Stimulated activated CD8-positive, alpha-beta memory T cell treated with anti-CD3 and anti-CD28 coated beads, Interleukin-7, amount 100 ng/mL, for 4 hours (primary cell): ENCODE measurements at places on chromosomes 3 and 15.

- no peak for DNase-seq
Observed at GRCh38 chr3:32117320-32117719, 10.9 kb downstream of the GPD1L start.

GRCh38 chr3:105277656-105278055, 89.1 kb upstream of the ALCAM start:
- DNase-seq, result no peak

- no peak for DNase-seq
Observed at GRCh38 chr15:66609876-66610275, 44.1 kb upstream of the LCTL start.

- DNase-seq, result no peak
Observed at GRCh38 chr3:106725566-106725965, 651.7 kb upstream of the CCDC54 start.

- no peak for DNase-seq
Observed at GRCh38 chr3:161644891-161645635, 148.5 kb downstream of the OTOL1 start.

GRCh38 chr3:95965704-95966336, 848.6 kb upstream of the EPHA6 start:
- no peak for DNase-seq

DNA sequence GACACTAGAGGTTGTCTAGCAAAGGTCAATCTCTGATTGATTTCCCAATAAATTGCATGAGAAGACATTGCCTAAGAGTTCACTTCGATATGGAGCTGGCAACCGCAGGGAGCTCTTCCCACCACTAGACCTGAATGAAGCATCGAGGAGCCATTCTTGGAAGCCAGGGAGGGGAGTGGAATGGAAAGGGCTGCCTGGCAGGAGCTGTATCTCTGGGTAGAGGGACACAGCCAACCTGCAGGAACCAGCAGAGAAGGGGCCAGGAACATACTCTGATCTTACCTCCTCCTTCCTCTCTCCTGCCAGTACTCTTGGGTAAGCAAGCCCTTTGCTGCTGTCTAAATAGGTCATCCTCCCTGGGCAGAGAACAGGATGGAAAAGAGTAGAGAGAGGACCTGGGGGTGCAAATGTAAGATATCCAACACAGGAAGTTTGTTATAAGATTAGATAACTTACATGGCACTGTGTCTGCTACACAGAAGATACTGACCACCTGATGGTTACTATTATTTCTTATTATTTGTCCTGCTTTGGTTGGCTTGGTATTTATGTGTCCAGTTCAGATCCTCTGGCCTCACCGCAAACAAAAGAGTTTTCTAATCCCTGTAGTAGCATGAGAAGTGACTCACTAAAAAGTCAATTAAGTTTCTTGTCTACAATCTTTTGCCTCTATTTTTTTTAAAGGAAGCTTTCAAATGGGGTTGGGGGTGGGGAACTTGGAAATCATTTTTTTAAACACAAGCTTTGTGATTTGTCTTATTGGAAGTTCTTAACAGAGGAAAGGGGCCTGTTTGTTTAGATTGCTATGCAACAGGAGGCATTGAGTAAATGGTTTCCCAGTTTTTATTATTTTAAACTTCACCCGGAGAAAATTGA, 156.7 kb upstream of the TSC22D2 start:
- DNase-seq, result no peak

DNA sequence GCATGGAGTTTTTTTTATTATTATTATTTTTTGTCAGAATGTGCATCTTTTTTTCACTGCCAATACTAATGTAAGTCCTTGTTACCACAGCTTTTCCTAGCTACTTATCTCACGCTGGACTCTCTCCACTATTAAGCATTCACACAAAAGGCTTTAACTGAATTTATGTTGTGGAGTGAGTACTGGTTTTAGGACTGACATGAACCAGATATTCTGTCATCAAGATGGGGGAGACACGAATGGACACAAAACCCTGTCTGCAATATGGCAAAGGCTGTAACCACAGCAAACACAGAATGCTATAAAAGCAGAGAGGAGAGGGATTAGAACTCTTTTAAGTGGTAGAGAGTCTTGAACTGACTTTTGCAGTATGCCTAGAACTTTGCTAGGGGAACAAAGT, 592.2 kb upstream of the TBL1XR1 start:
- no peak for DNase-seq

DNA sequence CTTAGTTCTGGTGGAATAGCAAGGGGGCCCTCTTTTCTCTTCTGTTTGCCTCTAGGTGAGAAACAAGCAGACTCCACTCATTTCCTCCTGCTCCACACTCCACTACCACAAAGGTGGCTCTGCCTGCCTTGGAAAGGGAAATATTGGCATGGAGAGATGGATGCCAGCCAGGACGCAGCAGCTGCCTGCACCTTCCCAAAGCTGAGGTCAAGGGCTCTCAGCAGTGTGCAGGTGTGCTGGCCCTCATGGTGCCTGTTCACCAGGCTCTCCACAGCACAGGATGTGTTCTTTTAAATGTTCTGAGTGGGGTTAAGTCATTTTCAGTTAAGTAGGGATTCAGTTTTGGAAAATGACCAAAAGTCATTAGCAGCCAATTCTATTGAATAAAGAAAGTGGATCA, 211.2 kb upstream of the STRIT1 start:
- DNase-seq, result no peak

DNA sequence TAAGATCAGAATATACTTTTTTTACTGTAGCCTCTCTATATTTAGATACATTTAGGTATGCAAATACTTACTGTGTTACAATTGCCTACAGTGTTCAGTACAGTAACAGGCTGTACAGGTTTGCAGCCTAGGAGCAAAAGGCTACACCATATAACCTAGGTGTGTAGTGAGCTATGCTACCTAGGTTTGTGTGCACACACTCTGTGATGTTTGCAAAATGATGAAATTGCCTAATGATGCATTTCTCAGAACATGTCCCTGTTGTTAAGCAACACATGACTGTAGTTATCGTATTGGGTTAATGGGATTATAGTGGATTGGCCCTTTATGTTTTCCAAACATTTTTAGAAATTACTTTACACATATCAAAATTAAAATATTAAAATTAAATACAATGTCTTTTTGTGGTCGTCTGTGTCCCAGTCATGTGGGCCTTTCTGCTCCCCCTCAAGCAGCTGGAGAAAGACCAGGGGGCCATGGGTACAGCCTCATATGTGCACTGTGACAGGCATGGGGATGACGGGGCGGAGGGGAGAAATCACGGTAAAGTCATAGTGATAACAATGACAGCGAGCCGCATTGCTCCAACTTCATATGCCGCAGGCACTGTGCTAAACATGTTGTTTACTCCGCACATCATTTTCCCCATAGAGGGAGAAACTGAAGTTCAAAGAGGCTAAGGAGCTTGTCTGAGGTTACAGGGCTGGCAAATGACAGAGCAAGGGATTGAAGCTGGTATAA, 27.4 kb upstream of the PLA2G4E start:
- DNase-seq, result no peak

DNA sequence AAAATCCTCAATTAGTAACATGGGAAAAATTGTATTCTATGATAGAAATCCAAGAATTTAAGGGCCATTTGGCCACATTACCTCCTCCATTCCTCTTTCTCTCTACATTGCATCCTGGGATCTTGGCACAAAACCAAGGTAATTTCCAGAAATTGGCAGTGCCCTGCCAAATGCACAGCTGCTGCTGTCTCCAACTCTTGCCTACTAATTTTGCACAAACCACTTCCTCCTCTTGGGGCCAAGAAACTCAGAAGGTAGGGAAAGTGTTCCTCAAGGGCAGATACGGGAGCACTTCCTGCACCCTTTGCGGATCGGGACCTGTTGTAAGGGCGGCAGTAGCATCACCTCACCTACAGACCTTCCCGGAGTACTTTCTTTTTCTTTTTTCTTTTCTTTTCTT, 57.8 kb downstream of the MAP3K13 start:
- no peak for DNase-seq

GRCh38 chr15:87638554-87639083, 617.9 kb downstream of the NTRK3 start:
- no peak for DNase-seq

DNA sequence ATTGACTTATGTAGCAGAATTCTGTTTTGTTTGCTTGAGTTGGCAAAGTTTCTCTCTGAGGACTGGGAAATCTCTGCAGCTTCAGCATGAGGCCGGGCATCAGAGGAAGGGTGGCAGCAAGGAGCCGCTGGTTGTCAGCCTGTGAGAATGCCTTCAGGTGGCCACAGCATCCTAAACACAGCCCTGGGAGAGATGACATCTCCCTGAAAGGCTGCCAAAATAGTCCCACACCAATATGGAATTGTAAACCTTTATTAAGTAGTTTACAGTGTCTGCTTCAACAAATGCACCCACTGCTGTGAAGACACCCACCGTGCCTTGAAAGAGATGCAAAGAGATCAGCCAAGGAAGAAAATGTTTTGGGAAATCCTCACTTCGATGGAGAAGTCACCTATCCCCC, 609.7 kb upstream of the ARRDC4 start:
- DNase-seq, result no peak

- no peak for DNase-seq
Observed at GRCh38 chr3:160792540-160792939, 36.5 kb downstream of the PPM1L start.

- no peak for DNase-seq
Observed at GRCh38 chr3:71859123-71859519, 74.2 kb upstream of the PROK2 start.

DNA sequence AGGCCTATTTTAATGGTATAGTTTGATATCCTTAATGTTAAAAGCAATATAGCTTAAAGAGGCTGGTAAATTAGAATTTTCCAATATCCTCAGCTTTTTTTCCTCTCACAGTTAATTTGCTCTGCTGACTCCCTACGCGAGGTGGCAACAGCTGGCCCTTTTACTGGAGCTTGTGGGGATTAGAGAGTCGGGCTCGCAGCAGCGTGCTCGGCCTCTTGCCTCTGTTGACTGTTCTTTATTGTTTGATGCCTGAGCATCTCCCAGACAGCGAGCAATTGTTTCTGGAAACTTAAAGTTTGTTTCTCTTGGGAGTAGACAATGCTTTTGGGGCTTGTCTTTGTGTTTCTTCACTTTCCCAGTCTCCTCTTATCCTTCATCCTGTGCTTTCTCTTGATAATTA, 80.8 kb downstream of the OPA1 start:
- no peak for DNase-seq

DNA sequence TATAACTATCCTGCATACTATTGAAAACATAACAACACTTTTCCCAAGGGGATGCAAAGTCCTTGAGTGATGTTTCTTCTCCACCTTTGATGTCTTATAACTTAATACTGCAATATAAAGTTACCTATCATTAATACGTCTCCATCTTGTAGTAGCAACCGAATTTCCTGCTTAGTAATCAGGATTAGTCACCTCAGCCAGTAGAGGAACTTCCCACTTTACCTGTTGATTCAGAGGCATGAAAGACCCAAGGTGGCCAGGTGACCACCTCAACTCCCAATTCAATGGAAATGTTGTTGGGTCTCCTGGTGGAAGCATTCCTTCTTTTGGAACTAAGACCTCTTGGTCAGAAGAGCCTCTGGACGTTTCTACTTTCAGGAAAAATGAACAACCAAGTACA, 3.5 kb upstream of the TMCC1 start:
- DNase-seq, result no peak

GRCh38 chr3:71511446-71511845, 72.1 kb downstream of the FOXP1 start:
- DNase-seq, result no peak

- no peak for DNase-seq
Observed at GRCh38 chr3:126742057-126742456, 38.0 kb downstream of the CHCHD6 start.

GRCh38 chr3:177804646-177805045, 607.4 kb upstream of the TBL1XR1 start:
- DNase-seq, result no peak

- no peak for DNase-seq
Observed at GRCh38 chr15:34603095-34603494, 19.6 kb upstream of the GOLGA8B start.
